ENCODE measurements at places on chromosomes 4 and X.

DNA sequence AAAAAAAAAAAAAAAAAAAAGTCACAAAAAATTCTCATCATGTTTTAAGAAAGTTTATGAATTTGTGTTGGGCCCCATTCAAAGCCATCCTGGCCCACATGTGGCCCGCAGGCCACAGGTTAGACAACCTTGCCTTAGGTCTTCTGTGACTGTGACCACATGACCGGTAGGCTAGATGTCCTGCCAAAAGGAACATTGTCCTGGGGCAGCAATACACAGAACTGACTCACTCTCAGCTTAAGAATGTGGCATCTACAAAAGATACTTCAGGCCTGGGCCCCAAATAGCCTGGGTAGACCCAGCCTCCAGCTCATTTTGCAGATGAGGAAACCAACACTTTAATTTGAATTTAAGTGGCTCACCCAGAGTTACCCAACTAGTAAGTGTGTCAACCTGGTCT lies 10.0 kb downstream of the AWAT2 start:
- no peak for DNase-seq

DNA sequence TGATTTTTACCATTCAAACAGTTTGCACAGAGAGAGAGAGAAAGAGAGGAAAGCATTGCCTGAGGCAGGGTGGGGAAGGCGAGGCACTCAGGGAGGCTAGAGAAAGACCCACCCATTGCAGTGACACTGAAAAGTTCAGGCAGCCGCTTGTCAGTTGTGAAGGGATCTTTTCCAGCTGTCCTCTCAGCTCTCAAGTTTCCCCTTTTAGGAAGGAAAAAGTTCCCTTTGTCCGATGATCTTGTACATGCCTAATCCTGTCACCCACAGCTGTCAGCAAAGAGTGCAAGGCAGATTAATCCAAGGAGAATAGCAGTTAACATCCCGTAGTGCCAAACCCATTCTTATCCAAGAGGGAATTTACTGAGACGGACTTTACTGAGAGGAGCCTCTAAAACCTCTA lies 255.0 kb downstream of the MAGEB5 start:
- no peak for DNase-seq

GRCh38 chr4:3016961-3017360 lies 53.6 kb downstream of the GRK4 start:
- no peak for DNase-seq

DNA sequence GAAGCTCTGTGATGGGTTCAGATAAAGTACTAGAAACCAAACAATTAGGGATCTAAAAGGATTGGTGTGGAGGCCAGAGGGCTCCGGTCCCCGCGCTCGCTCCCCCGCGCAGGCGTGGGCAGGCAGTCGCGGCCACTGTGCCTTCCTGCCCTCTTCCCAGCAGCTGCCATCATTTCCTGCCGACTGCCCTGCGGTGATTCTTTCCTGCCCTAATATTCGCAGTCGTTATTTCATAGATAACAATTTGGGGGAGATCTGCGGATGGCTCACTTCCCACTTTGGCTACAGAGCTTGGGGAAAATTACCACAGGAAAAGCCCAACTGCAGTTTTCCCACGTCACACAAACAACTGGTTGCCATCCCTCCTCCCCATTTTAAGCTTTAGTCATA lies 2.2 kb downstream of the GRIA2 start:
- DNase-seq = no peak

GRCh38 chr4:132593717-132594400 lies 555.2 kb upstream of the PCDH10 start:
- no peak for DNase-seq
